NCI-H526 (cell line): ENCODE measurements at places on chromosomes 2 and 18.

GRCh38 chr2:150207979-150208378 lies 279.5 kb downstream of the RND3 start:
- DNase-seq: no peak

- no peak for DNase-seq
These were observed 638.0 kb downstream of the LRP1B start for GRCh38 chr2:141492816-141493215.

GRCh38 chr18:49656073-49656692 lies 94.3 kb downstream of the LIPG start:
- DNase-seq: peak; percentile 23

GRCh38 chr2:45311559-45311958 lies 299.5 kb downstream of the SRBD1 start:
- no peak for DNase-seq

GRCh38 chr18:3152294-3152693 lies 67.5 kb downstream of the MYOM1 start:
- no peak for DNase-seq

DNA sequence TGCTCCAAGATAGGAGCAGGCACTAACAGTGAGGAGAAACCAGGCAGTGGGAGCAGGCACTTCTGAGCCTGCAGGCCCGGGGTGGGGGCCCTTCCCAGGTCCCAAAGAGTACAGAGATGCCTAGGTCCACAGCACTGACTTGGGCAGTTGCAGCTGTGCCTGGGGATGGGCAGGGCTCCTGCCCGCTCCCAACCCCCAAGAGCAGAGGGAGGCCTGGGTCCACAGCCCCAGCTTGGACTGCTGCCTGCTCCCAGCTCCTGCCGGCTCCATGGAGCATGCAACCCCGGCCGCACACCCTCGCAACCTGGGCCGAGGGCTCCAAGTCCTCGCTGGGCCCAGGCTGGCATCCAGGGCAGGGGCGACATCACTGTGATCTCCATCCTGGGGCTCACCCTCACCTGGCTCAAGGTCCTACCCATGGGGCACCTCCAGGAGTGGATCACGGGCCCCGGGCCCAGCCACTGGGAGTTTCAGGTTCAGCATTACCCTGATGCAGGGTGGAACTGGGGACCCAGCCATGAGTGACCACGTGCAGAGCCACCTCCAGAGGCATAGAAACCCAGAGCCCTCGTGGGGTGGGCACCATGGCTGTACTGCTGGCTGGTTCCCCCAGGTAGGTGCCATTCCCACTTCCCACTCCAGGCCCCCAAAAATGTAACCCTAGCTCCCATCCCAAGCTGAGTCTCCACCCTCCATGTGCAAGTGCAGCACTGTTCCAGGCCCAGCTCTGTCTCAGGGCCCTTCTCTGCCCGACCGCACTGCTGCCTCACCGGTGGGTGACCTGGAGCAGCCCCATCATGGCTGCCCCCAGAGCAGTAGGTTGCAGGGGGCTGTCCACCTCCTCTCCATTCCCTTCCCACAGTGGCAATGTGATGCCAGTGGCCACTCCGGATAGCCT lies 325.6 kb downstream of the NR4A2 start:
- no peak for DNase-seq

- DNase-seq: no peak
These were observed 30.8 kb downstream of the SH3YL1 start for GRCh38 chr2:233030-233429.
